ENCODE measurements at places on chromosomes 2 and 18. TPM values are rescaled to one million over a fixed set of nuclear protein-coding genes. Genes with fewer than 3 reads are reported as not detected.

Gene TANC1
- total RNA-seq, result 74.5 TPM

Gene DSC1
- total RNA-seq, result not detected

Gene MAL
- total RNA-seq, result 11.1 TPM

Gene ASTL
- total RNA-seq, result not detected

Gene PDCD1
- total RNA-seq, result 0.99 TPM

Gene SDC1
- 0.36 TPM for total RNA-seq

Gene CAVIN2
- 191 TPM for total RNA-seq

Gene HOXD13
- 18.7 TPM for total RNA-seq

Gene PROKR1
- 0.28 TPM for total RNA-seq

Gene C2orf81
- total RNA-seq, result not detected

Gene HOXD3
- 4.1 TPM for total RNA-seq

Gene LIMS2
- 232 TPM for total RNA-seq

Gene ABCB11
- under 0.01 TPM for total RNA-seq

Gene LRATD1
- total RNA-seq, result 2.7 TPM

Gene ANKRD23
- 1.8 TPM for total RNA-seq

Gene RGPD3
- 0.95 TPM for total RNA-seq

Gene CTNNA2
- total RNA-seq, result 8.6 TPM

Gene PKP4
- total RNA-seq, result 41.3 TPM

Gene CFAP221
- not detected for total RNA-seq

Gene PLGLB2
- total RNA-seq, result 1.9 TPM

Gene ANKRD62
- total RNA-seq, result 0.55 TPM

Gene ATOH8
- total RNA-seq, result 17.7 TPM

Gene FKBP7
- 19.9 TPM for total RNA-seq

Gene PEX13
- total RNA-seq, result 35.0 TPM

Gene UGT1A3
- not detected for total RNA-seq

Gene RNF152
- total RNA-seq, result 11.5 TPM

Gene UGT1A6
- not detected for total RNA-seq

Gene TMEM247
- total RNA-seq, result not detected

Gene CRYGC
- not detected for total RNA-seq

Gene LMAN1
- total RNA-seq, result 51.7 TPM

Gene CCL20
- total RNA-seq, result 6.4 TPM

Gene DSG2
- total RNA-seq, result 2.0 TPM

Gene TXNDC2
- total RNA-seq, result not detected

Gene ACVR1C
- 1.9 TPM for total RNA-seq

Gene DSC3
- not detected for total RNA-seq

Gene MGAT4A
- 21.6 TPM for total RNA-seq

Gene DNPEP
- 49.4 TPM for total RNA-seq

Gene IL36B
- total RNA-seq, result not detected

Gene ATRAID
- 226 TPM for total RNA-seq

Gene OTOS
- not detected for total RNA-seq

Gene EML6
- total RNA-seq, result 0.66 TPM

Gene ADD2
- 1.3 TPM for total RNA-seq

Gene IFIH1
- 8.8 TPM for total RNA-seq

Gene DCDC2C
- total RNA-seq, result not detected

Gene GAL3ST2
- total RNA-seq, result 0.68 TPM

Gene ERFE
- not detected for total RNA-seq

Gene OR6B2
- total RNA-seq, result not detected

Gene TBR1
- total RNA-seq, result not detected

Gene GPAT2
- 4.4 TPM for total RNA-seq

Gene ATAD2B
- 19.7 TPM for total RNA-seq

Gene SERPINB4
- not detected for total RNA-seq

Gene GTF2A1L
- 69.5 TPM for total RNA-seq

Gene DPP4
- total RNA-seq, result 5.8 TPM

Gene DNAJC5G
- not detected for total RNA-seq

Gene FSIP2
- 0.55 TPM for total RNA-seq

Gene RESP18
- total RNA-seq, result not detected

Gene AMMECR1L
- 7.8 TPM for total RNA-seq

Gene OTX1
- not detected for total RNA-seq

Gene SPP2
- not detected for total RNA-seq

Gene KCNF1
- total RNA-seq, result 1.1 TPM

All from sigmoid colon (tissue), 7 donors.